ENCODE measurements at places on chromosomes 2 and 18.

- DNase-seq, result no peak
Observed at GRCh38 chr18:36760598-36760997, 68.2 kb downstream of the TPGS2 start.

DNA sequence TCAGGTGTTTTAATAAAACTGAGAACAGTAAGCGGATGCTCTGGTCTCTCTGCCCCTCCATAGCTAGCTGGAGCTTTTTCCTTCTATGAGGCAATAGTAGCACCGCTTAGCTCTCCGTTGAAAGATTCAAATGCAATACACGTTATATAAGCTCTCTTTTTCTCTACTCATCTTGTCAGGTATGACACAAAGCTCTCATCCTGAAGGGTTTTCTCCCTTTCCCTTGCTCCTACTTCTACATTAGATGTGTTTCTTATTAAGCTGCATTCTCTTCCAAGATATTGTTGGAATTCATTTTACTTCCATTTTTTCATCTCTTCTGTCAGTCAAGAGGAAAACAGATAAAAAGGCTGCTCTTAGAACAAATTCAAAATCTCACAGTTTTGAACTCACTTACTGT lies 434.6 kb upstream of the DDX18 start:
- no peak for DNase-seq

DNA sequence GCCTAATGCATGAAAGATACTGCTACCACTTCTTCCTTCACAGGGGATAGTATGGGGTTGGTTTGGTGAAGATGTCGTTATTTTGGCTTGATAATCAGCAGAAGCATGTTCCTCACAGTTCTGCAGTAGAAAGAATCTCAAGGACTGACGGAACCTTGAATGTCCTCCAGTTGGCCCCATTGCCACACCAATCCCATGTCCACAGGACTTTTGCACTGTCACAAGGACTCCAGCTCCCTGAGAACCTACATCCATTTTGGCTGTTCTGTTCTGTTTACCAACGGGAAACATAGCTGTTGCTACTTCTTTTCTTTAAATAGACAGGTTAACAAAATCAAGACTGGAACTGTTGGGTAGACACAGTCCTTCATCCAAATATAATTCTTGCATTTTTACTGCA lies 270.0 kb downstream of the SLC8A1 start:
- DNase-seq, result no peak

DNA sequence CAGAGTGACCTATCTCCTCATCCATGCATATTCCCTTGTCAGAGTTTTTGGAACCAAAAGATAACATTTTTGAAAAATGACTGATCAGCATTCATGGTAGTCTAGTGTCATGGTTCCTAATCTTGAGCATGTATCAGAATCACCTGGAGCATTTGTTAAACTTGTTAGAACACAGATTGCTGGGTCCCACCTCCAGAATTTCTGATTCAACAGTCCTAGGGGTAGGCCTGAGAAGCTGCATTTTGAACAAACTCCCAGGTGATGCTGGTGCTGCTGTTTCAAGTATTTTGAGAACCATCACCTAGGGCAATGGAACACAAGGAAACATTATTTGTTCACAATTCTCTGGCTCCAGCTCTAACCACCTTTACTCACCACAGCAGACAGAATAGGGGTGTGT lies 21.0 kb downstream of the TMEM200C start:
- DNase-seq, result no peak

- DNase-seq, result no peak
Observed at GRCh38 chr2:121242175-121242875, 42.7 kb downstream of the TFCP2L1 start.

DNA sequence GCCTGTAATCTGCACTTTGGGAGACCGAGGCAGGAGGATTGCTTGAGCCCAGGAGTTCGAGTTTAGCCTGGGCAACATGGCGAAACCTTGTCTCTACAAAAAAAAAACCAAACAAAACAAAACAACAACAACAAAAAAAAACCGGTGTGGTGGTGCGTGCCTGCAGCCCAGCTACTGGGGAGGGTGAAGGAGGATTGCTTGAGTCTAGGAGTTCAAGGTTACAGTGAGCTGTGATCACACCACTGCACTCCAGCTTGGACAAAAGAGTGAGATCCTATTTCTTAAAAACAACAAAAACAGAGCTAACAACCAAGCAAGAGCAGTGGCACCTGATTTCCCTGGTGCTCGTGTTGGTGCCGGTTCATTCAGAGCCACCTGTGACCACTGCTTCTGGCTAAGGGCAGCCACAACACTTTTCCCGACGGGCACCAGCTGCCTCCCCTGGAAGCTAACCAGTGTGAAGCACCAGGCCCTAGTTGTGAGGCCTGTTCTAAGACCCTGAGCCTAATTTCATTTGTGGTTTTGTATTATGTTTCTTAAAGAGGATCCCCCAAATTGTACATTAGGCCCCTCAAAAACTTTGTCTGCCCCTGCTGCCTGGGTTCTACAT lies 1.3 kb downstream of the AOX1 start:
- DNase-seq, result no peak

GRCh38 chr2:120526997-120527945 lies 181.3 kb downstream of the INHBB start:
- DNase-seq, result no peak

DNA sequence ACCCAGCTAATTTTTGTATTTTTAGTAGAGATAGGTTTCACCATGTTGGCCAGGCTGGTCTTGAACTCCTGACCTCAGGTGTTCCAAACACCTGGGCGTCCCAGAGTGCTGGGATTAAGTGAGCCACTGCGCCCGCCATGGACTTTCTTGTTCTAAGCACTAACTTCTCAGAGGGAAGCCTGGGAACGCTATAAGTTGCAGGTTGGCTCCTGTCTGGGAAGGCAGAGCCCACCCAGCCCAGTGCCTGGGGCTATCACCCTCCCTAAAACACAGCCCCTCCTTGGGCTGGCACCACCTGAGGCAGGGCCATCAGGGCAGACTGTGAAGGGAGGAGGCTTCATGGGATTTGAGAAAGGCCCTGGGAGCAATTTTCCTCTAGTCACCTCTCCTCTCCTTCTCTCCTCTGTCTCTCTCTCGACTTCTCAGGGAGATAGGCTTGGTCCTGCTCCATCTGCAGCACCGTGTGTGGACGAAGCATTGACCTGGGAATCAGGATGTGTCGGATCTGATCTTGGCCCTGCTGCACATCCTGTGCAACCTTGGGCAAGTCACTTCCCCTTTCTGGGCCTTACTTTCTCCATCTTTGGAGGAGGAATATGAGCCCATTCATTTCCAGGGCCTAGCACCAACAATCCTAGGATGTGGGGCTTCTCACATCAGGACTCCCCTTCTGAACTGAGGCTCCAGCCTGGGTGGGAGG lies 10.9 kb downstream of the PSD4 start:
- DNase-seq, result no peak

- DNase-seq, result peak; percentile 25
Observed at GRCh38 chr2:241200822-241201395, 12.4 kb downstream of the ANO7 start.

GRCh38 chr2:150101947-150102346 lies 385.5 kb downstream of the RND3 start:
- no peak for DNase-seq

- DNase-seq, result no peak
Observed at GRCh38 chr18:73758446-73758845, 389.2 kb downstream of the FBXO15 start.

DNA sequence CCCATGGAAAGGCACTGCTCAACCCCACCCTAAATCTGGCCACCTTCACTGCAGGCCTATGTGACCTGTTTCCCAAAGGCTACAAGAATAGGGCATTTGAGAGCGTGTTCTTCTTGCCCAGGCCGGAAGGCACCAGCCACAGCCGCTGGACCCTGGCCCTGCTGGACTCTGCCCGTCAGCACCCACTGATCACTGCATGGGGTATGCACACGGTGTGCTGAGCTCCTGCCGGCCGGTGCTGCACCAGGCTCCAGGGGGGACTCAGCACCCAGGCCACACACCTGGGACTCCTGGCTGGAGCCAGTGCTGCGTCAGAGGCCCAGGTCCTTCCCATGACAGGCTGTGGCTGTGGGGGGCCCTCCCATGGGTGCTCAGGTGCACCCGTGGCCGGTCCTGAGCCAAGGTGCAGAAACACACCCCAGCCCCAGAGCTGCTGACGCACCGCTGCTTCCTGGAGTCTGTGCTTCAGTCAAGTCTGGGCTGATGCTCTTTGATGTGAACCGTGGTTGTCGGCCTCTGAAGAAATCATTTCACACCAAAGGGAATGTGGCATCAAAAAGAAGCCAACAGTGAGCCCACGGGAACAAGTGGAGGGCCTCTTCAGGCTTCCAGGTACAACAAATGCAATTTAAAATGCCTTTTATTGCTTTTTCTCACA lies 6.5 kb downstream of the KCNG2 start:
- no peak for DNase-seq

DNA sequence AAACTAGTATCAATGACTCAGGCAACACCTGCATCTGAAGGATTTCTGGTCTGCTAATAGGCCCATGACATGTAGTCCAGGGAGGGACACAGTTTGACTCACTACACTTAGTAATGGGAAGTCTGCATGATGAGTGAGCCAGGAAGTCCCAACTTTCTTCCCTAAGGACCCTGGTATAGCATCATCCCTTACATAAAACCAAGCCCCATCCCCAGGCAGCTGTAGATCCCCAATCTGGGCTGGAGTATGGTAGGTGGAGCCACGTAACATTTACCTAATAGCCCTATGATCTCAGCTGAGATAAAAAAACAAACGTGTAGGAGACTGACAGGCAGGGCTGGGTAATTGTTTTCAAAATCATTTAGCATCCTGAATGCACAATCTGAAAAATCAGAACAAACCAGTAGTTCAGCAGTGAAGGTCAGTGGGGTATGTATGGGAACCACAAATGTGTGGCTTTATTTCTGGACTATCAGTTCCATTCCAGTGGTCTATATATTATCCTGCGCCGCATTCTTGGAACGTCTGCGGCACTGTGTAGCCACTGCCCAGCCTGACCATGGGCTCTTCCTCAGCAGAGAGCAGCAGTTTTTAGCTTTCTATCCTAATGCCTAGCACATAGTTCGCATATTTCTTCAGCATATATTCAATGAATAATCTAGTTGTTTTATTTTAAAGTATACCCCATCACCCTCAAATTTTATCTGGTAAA lies 33.5 kb downstream of the EPB41L3 start:
- DNase-seq, result no peak

GRCh38 chr2:216126943-216127342 lies 17.8 kb downstream of the XRCC5 start:
- DNase-seq, result no peak

DNA sequence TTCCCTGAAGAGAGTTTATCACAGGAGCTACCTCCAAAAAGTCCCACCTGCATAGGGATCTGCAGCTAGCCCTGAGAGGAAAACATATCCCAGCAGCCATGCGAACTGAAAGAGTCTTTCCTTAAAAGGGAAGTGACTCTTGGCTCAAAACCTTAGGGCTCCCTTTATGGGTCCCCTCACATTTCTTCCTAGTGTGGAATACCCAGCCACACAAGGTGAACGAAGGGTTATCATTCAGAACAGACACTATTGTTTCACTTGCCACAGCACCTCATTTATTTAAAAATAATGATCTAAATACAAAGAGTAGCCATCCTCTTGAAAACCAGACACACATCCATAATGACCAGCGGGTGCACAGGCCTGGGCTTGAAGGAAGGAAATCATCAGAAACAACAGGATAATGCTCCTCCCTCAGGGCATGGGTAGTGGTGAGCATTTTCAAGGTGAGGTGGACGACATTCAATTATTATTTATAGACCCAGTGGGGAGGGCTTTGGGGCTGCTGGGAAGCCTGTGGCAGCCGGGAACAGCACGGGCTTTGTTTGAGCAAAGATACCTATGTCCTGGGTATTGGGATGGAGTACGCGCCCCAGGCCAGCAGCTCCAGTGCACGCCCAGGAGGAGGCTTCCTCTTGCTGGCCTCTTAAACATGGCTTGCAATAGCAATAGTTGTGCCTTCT lies 119.0 kb upstream of the ITGA6 start:
- no peak for DNase-seq

DNA sequence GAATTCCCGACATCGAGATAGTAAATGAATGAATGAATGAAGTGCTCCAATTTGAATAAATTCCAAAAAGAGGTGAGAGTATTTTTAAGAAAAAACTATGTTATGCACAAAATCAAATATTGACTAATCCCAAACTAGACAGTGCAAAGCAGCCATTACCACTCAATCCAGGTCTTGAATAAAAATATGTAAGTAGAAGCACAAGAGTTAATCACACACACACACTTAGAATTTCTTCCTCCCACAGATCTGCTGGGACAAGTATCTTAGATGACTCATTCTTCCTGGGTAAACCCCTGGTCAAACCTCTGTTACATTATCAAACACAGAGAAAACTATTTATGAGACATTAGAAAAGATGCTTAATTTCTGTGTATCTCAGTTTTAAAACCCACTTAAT lies 102.0 kb downstream of the PLA2R1 start:
- no peak for DNase-seq

DNA sequence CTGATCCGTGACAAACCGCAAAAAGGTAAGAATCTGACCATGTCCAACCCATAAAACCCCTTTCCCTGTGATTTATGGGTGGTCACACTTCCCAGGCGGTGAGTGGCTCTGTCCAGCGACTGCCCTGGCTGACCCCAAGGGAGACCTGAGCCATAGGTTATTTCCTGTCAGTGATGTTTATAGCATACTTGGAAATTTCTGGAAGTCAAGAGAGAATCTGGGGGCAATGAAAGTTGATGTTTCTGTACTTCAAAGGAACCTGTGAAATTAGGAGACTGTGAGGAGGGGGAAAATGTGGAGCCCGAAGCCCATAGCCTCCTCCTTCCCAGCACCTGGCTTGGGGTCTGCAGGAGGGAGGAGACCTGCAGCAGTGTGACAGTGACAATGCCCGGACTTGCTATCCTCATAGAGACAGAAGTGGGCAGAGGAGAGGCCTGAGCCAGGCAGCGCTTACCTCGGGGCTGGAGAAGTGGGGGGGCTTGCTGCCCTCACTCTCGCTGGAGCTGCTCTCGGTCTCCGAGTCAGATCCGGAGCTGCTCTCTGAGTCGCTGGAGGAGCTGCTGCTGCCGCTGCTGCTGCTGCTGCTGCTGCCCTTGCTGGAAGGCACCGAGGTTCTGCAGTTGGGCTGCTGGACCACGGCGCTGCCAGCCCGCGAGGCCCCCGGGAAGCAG lies 111.3 kb upstream of the REV1 start:
- DNase-seq, result no peak

DNA sequence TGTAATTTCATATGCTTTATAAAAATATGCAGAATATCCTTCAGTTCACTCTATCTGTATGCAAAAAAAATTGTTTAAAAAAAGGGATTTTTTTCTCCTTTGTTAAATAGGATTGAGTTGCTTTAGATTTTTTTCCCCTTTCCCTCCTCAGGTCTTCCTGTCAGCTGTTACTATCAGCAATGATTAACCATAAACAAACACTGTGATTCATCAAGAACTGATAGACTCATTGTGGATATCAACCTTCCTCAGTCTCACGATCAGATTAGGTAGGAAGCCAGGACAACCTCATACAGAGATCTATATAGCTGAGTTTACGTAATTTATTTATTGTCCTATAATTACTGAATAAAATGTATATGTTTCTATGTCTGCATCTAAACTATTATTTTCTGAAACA lies 2136.2 kb upstream of the CELF4 start:
- no peak for DNase-seq

- DNase-seq, result no peak
Observed at GRCh38 chr2:189047171-189047888, 73.2 kb downstream of the COL3A1 start.

Data from Right ventricle myocardium inferior (tissue), 1 donor.